ENCODE measurements at places on chromosomes 1 and 21.

DNA sequence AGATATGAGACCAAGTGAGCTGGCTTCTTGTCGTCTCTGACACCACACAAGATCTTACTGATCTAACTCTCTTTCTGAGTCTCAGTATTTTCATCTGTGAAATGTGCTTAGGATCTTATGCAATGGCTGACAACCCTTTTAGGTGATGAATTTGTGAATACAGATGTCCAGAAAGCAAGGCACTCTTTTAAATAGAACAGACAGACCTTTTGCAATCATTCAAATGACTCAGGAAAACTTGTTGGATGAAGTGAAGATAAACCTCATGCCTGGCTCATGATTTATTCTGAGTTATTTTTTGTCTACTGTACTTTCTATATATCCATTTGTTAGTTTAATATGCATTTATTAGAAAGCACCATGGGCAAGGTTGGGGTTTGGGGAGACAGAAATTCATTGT lies 411.3 kb downstream of the PTPRU start:
- no peak for DNase-seq

GRCh38 chr1:208974717-208975116 lies 608.8 kb upstream of the CAMK1G start:
- DNase-seq, result no peak

GRCh38 chr1:236921610-236922009 lies 82.6 kb downstream of the MT1HL1 start:
- DNase-seq, result no peak

GRCh38 chr1:82279241-82279640 lies 478.5 kb downstream of the ADGRL2 start:
- DNase-seq, result no peak

DNA sequence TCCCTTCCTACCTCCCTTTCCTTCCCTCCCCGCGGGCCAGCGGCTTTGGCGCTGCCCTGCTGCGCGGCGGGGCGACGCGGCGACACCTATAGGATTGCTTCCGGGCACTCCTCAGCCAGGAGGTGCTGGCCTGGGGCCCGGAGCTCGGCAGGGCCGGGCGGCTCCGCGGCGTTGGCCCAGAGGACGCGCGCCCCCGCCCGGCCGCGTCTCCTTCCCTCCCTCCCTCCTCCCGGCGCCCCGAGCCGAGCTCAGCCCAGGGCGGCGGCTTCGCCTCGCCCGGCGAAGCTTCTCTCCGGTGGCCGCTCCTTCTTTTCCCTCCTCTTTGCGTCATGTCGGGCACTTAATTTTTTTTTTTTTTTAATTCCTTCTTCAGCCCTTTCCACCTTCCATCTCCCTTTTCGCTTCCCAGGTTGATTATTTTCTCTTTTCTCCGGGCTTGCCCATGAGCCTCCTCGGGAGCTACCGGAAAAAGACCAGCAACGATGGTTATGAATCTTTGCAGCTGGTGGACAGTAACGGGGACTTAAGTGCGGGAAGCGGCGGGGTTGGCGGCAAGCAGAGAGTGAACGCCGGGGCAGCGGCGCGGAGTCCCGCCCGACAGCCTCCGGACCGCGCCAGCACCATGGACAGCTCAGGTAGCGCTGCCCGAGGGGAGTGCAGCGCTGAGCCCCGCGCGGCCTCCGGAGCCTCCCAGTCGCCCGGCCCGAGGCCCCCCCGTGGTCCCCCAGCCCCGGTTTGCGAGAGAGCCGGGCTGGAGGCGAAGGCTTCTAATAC lies at the start of gene DNAJC6:
Gene DNAJC6 (plus strand): TSS at position 240 of the 774 bp plus-strand sequence. CDS start 203 bp downstream, at position 443.
- no peak for DNase-seq

DNA sequence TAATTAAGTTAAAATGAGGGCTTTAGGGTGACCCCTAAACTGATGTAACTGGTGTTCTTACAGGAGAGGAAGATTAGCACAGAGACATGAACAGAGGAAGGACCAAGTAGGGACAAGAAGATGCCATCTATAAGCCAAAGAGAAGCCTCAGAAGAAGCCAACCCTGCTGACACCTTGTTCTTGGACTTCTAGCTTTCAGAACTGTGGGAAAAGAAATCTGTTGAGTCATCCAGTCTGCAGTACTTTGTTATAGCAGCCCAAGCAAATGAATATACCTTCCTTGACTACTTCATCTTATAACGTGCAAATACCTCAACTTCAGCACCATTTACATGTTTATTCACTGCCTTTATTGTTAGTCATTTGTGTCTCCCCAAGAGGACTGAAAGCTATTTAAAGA lies 3.4 kb downstream of the ZBTB21 start:
- no peak for DNase-seq

DNA sequence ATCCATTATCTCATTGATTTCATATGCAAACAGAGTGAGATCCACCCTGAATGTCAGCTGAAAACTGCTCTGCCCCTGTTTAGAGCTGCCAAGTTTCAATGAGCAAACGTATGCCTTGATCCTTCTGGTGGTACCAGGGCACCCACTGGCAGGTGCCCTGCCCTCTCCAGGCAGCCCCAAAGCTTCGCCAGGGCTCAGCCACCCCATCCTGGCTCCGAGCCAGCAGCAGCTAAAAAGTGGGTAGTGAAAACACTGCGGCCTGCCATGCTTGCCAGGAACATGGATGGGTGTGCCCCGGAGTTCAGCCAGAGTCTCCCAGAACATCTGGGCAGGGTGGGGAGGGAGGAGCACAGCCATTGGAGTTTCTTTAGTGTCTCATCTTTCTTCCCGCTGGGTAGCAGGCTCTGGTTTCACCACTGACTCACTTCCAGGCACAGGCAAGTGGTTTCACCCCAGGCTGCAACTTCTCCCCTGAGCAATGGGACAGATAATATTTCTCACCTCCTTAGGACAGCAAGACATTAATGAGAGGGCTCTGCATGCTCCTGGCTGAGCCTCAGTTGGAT lies 8.1 kb upstream of the LMX1A start:
- peak; percentile 54 for DNase-seq

DNA sequence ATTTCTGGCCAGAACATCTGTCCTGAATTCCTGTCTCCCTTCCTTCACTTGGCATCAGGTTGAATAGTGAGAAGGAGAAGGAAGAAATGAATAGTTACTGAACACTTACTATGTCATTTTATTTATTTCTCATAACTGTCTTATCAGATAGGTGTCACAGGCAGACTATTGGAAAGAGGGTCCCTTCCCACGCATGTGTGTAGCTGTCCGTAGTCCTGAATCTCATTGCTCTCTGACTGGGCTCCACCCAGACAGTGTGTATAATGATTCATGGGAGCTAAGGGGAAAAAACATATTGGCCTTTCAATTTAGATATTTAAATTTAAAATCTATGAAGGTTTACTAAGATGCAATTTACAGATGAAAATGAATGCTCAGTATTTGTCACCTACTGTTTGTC lies 86.1 kb downstream of the OMA1 start:
- peak; percentile 16 for DNase-seq

- no peak for DNase-seq
Measured at GRCh38 chr1:58804853-58805565, 21.2 kb upstream of the JUN start.

DNA sequence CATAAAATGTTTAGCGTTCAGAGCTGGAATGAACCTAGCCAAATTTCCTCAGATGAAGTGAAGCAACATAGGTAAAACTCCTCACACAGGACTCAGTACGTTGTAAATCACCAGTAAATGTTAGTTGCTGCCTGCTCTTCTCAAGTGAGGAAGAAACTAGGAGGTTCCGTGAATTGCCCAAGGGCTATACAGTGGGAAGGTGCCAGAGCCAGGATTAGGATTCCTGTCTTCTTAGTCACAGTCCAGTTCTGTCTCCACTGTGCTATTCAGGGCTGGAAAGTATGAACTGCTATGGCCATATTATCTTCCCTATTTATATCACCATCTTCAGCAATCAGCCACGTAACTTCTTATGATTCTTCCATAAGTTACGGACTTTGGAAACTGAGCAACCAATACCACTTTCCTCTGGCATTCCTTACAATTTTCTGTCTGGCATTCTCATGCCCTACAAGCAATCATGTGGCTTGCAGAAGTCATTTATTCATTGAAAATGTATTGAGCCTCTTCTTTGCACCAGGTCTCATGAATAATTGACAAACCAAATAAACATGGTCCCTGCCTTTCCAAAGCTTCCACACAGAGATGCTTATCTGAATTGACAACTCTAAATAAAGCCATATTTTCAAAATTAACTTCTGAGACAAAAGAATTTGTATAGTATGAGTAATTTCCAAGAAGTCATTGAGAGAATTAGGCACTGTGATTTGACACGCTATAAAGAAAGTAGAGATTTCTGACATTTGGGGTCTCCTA lies 271.6 kb upstream of the SGIP1 start:
- peak; percentile 82 for DNase-seq

DNA sequence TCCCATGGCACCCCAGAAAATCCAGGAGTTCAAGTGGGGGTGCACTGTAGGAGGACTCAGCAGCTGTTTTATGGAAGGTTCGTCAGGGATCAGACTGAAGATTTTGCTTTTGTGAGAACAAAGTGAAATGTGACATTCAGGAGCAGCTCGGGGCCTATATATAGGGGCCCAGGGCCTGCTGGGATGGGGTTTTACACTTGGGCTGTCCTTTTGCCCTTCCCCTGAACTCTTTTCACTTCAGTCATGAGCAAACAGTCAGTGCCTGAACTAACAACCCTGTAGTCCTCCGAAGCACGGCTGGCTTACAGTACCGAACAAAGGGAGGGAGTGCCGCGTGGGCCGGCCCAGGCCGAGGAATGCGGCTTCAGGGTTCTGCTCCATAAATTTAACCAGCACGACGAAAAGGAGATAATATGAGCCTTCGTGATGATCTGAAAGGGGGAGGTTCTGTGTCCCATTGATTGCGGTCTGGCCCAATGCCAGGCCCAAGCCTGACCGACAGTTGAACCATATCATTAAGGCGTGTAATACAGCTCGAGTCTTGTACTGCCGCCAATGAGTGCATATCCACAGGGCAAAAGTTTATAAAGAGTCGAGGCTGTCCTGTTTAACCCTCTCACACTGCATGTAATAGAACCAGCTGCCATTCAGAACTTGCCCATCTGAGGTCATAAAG lies 139.9 kb downstream of the DHRS3 start:
- DNase-seq, result peak; percentile 90

DNA sequence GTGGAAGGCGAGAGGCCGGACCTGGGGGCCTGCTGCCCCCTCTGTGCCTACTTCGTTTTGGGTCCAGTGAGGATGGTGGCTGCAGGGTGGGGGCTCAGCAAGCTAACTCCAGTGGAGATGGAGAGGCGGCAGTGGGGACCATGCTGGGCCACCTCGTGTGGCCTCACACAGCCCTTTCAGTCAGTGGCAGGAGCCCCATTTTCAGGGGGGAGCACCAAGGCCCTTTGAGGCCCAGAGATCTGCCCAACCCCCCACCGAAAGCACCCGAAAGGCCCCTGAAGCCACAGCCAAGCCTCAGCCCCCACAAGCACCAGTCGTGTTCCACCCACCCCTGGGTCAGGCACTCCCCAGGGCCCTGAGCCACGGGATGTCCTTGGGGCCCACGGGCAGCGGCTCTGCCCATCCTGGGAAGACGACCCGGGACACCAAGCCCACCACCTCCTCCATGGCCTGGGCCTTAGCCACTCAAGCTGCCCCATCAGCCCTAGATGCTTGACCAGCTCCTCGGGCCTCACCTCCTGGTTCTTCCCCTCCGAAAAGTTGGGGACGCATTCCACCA lies 345 bp downstream of the FTCD start:
- no peak for DNase-seq

- DNase-seq, result no peak
Measured at GRCh38 chr1:230427981-230428380, 1.8 kb upstream of the PGBD5 start.

DNA sequence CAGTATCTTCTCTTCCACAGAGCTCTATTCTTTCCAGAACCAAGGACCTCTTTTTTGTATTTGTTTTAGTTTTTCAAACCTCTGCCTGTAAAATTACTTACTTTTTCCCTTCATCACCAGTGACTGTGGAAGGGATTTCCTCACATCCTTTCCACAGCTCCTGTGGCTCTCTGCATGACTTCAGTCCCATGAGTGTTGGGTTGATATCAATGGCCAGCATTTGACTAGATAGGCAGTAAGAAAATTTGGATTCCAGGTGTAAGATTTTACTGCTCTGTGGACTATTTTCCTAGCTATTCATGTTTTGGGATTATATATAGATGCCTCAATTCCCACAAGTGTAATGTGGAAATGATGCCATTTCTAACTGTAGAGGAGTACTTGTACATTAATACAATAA lies 171.5 kb upstream of the PTBP2 start:
- no peak for DNase-seq

- DNase-seq, result no peak
Measured at GRCh38 chr1:39969048-39969447, 14.1 kb downstream of the MFSD2A start.

- DNase-seq, result no peak
Measured at GRCh38 chr1:56120021-56120420, 459.3 kb downstream of the PLPP3 start.

DNA sequence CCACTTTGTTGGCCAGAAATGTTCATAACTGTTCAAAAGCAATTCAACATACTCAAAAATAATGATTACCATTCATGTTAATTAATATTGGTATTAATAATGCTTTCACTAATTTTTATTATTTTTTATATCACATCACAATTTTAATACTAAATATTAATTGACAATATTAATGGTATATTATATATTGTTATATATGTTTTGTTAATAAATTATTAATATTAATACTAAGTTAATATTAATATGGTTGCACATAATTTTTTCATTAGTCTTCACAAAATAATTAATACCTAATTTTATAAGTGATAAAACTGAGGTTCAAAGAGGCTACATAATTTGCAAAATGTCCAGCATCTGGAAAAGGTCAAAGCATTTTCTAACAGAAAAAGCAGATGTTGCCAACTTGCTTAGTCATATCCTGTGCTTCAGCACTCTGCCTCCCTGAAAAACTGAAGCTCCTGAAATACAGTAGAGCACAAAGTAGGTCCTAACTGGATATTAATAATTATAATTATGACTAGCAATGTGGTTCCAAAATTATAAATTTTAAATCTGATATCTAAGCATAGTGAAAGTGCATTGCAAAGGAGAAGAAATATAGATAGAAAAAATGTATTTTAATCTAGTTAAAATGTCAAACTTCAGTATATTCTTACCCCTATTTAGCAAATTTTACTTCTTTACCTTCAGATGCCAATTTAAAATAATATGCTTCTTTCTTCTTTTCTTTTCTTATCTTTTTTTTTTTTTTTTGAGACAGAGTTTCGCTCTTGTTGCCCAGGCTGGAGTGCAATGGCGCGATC lies 123.2 kb upstream of the TNFSF4 start:
- DNase-seq, result peak; percentile 65

DNA sequence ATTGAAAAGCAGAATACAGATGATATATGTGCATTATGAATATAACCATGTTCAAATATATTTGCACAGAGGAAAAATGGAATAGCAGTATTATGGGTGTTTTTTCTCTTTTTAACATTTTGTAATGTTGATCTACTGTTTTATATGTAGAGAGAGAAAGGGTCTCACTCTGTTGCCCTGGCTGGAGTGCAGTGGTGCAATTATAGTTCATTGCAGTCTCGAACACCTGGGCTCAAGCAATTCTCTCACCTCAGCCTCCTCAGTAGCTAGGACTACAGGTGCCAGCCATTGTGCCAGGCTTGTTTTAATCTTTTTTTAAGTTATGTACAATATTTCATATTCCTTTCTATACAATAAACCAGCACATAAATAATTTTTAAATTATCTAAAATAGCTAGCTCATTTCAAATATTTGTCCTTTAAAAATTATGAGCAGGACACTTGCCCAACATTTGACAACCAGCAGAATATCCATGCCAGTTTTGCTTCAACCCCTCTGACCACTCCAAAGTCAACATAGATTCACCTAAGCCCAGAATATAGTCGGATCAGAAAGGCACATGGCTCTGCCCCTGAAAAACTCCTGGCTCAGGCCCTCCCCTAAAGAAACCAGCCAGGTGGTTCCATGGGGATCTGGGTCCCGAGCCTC lies 29.8 kb downstream of the ZNF281 start:
- DNase-seq, result no peak

All from HFF-Myc (cell line).